CD4-positive, alpha-beta T cell treated with Interferon gamma for 1 hour (primary cell): ENCODE measurements at places on chromosomes 13 and 19.

GRCh38 chr13:35016362-35017112, 74.5 kb downstream of the NBEA start:
- no peak for DNase-seq

DNA sequence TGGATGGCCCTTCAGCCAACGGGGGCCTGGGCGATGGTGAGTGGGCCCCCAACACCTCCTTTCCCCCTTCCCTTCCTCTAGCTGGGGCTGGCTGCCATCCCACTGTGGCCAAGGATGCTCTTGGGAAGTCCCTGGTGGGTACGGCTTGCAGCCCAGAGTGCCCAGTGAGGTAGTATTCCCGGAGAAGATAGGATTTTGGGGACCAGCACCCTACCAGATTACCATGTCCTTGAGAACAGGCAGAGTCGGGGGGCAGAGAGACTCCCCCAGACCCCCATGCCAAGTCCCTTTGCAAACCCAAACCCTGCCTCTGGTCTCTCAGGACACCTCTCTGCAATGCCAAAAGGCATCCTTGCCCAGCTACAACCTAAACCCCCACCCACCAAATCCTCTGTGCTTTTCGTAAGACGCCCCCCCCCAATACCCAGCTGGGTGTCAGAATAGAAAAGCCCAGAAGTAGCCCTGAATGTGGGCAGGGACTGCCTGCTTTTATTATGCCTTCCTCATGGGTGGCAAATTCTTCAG, 1.7 kb downstream of the HIF3A start:
- no peak for DNase-seq

DNA sequence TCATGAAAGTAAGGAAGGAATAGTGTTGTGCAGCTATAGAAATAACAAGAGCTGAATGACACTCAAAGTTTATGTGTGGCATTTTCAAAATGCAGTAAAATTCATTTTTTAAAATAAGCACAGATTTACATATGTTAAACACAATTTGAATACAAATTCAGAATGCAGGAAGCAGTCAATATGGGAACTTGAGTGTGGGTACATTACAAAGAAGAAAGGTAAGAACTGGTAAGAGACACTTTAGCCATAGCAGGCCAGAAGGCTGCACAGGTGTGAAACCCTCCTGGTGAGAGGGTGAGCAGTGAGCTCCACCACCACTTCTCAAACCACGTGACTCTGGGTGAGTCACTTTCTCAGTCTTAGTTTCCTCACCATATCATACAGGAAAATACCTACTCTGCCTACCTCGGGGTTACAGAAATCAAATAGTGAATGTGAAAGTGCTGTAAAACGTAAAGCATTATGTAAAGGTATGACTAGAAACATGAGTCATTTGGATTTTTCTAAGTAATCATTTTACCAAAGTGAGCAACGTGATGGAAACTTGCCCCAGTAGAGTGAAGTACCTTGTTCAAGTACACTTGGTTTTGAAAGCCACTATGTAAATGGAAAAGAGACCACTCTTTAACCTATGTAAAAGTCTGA, 40.5 kb downstream of the USP12 start:
- DNase-seq = peak; percentile 48

GRCh38 chr19:3725640-3726310, 17.6 kb downstream of the TJP3 start:
- DNase-seq = no peak

- DNase-seq = peak; percentile 82
Measured at GRCh38 chr19:55640043-55640576, 692 bp upstream of the ZNF580 start.

GRCh38 chr13:105513448-105513847, 1022.0 kb downstream of the EFNB2 start:
- DNase-seq = no peak

DNA sequence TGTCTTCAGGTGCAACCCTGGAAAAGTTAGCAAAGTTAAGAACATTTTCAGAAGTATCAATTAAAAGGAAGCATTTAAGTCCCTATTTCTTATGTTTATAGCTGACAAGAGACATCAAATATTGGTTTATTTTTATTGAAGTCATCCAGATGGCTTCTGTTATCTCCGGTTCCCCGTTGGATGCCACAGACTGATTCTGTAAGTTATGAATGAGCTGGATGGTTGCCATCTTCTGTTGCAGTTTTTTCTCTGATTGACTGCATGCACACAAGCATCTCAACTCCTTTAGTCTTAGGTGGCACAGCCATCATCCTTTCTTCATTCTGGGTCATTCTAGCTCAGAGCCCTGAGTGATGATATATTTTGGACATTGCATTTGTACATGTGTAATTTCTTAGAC, 10.6 kb upstream of the OXGR1 start:
- no peak for DNase-seq

DNA sequence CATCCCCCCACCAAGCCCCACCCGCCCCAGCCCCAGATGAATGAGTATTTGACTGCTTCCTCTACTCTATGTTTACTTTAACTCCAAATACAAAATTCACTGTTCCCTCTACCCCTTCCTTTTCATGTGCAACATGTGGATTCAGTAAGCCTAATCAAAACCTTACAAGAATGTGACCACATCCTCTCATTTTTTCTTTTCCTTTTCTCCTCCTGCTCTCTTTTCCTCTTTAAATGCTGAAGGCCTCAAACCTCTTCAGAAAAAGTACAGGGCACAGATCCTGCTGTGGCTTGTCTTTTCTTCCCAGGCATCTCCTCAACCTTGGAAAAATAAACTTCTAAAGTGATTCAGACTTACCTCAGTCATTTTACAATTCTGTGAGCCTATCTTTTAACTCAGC, 119.0 kb downstream of the MYCBP2 start:
- no peak for DNase-seq

DNA sequence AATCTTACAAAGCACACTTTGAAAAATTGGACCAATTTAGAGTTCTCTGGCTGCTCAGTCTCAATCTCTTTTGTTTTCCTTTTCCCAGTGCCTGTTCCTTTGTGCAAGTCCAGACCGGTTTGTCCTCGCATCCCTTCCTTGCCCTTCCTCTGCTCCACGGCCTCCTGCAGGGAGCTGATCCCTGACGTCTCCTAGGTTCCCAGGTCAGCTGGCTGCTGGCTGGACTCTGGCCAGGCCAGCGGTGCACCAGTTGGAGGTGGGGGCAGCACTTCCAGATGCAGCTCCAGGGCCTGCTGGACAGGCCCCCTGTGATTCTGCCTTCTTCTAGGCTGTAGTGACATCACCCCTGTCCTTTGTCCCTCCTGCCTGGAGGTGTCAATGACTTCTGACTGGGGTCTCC, 44.0 kb upstream of the KPNA3 start:
- no peak for DNase-seq

DNA sequence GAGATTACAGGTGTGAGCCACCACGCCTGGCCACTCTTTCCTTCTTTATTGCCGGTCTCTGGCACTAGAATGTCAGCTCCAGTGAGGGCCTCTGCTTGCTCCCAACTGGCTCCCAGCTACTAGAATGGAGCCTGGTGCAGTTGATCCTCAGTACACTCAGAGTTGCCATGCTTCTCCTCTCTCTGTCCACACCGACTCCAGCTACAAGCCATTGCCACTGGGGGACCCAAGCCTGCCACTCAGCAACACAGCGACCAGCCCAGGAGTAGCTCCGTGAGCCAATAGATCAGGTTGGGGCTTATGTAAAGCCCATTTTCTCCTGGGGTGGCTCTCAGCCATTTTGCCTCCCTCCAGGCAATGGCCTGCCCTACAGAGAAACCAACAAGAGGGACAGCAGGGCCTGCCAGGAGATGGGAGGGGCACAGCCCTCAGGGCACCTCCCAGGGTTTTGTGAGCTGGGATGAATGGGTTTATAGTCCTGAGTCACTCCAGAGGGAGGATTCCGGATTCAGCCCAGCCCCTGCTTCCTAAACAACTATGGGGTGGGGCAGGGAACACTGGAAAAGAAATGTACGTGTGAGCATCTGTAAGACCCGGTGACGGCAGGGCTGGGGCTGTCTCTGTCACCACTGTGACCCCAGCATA, 36.5 kb downstream of the OPA3 start:
- no peak for DNase-seq

DNA sequence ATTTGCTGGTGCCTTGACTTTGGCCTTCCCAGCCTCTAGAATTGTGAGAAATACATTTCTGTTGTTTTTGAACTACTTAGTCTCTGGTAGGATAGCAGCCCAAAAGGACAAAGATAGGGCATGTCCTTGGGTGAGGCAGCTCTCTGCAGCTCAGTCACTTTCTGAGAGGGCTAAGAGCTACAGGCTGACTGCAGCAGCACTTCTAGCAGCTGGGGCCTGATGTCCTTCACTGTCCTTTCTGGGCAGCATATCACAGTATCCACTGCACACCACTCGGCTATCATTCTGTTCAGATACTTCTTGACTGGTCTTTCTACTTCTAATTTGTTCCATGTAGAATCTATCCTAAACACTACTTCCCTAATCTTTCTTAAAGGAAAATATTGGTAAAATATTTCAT, 68.5 kb upstream of the CLDN10 start:
- DNase-seq = no peak

- no peak for DNase-seq
Measured at GRCh38 chr13:113879017-113879416, 15.1 kb upstream of the GAS6 start.

DNA sequence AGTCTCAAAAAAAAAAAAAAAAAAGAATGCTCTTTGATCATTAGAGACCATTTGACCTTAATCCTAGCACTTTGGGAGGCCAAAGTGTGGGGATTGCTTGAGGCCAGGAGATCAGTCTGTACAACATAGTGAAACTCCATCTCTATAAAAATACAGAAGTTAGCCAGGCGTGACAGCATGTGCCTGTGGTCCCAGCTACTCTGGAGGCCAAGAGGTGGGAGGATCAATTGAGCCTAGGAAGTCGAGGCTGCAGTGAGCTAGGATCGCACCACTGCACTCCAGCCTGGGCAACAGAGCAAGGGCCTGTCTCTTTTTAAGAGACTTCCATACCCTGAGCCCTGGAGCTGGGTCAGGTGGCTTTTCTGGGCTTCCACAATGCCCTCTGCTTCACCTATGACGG, 11.5 kb upstream of the COLGALT1 start:
- no peak for DNase-seq

DNA sequence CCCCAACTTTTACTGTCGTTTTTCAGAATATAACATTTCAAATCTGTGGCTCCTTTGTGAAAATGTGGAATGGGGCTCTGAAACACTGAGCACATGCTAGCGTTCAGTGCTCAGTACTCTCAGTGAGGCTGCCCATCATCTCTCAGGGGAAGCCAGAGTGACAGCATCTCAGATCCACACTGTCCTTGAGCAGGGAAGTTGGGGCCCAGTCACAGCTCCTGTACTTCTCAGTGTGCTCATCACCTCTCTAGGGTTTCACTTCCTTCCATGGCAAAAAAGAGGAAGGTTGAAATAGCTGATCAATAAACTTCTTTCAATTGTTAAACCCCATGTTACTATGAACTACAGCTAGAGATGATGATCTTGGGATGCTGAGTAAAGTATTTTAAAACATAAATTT, 565.9 kb upstream of the SPRY2 start:
- DNase-seq = no peak

GRCh38 chr19:54449701-54450069, 686 bp downstream of the LENG8 start:
- DNase-seq = no peak

DNA sequence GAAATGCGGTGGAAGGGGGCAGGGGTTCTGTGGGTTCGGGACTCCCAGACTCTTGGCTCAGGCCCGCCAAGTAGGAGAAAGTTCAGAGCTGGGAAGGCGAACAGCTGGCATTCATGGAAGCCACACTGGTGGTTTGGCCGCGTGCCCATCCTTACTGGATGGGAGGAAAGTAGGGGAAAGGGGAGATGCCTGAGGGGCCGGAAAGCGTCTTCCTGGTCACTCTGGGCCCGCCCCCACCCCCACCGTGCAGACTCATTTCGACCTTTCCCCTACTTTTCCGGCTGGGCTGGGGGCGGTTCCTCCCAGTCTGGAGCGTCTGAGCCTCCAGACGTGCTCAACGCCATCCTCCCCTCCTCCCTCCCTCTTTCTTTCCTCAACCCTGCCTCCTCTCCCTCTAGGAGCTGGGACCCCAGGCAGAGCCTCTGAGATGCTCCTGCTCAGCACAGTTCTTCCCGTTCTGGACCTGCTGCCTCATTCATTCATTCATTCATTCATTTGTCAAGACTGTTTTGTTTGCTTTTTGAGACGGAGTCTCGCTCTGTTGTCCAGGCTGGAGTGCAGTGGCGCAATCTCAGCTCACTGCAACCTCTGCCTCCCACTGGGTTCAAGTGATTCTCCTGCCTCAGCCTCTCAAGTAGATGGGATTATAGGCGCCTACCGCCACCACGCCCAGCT, 3.5 kb downstream of the ANGPTL4 start:
- no peak for DNase-seq

DNA sequence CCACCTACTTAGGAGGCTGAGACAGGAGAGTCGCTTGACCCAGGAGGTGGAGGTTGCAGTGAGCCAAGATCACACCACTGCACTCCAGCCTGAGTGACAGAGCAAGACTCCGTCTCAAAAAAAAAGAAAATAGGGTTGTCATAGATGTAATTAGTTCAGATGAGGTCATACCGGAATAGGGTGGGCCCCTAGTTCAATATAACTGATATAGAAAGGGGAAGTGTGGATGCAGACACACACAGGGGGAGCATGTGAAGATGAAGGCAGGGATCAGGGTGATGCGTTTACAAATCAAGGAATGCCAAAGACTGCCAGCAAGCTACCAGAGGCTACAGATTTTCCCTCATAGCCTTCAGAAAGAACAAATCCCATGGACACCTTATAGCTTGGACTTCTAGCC, 24.3 kb upstream of the EEF1AKMT1 start:
- DNase-seq = peak; percentile 4

- DNase-seq = no peak
Measured at GRCh38 chr13:112210371-112210770, 143.4 kb downstream of the SOX1 start.

DNA sequence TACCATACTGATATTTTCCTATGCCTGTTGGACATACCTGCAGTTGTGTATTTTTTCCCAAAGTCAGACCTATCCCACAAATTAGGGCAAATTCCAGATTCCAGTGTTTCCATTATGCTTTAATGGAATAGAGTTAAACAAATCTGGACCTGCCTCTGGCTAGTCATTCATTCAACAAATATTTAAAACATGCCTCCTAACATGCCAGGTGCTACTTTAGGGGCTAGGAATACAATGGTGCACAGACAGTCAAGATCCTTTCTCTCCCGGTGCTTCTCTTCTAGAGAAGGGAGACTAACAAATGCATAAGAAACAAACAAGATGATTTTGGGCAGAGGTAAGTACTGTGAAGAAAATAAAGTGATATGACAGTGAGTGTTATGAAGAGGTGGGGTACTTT, 7.5 kb upstream of the WDFY2 start:
- no peak for DNase-seq

DNA sequence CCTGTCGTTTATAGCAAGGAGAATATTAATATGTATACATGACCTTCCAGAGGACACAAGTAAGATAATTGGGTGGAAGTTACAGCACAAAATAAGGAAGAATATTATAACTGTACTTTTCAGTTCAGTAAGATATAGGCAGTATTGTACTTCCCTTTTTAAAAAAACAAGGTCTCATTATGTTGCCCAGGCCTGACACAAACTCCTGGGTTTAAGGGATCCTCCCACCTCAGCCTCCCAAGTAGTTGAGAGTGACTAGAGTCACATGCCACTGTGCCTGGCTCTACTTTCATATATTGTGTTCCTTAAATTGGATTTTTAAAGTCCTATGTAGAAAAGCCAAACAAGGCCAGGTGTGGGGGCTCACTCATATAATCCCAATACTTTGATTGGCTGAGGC, 19.5 kb upstream of the MAB21L1 start:
- no peak for DNase-seq

GRCh38 chr13:59891053-59891452, 272.7 kb downstream of the DIAPH3 start:
- no peak for DNase-seq
